ENCODE measurements at places on chromosomes 12 and 14. TPM values are rescaled to one million over a fixed set of nuclear protein-coding genes. Genes with fewer than 3 reads are reported as not detected.

The DACT1 gene
- 0.93 TPM for total RNA-seq

The SIVA1 gene
- total RNA-seq = 87.0 TPM

The MANSC1 gene
- total RNA-seq = 0.15 TPM

The CEBPE gene
- total RNA-seq = 0.83 TPM

The CACNA2D4 gene
- total RNA-seq = 23.6 TPM

The ADSS1 gene
- total RNA-seq = 0.98 TPM

The RFX4 gene
- total RNA-seq = not detected

The ERBB3 gene
- total RNA-seq = 2.3 TPM

The B3GNT4 gene
- total RNA-seq = 2.8 TPM

All from activated CD4-positive, alpha-beta memory T cell treated with anti-CD3 and anti-CD28 coated beads, Interleukin-2, amount 10 ng/mL, durations not matched to agents 7 days and 5 days (primary cell).